ENCODE measurements at places on chromosomes 7 and 10. TPM values are rescaled to one million over a fixed set of nuclear protein-coding genes. Genes with fewer than 3 reads are reported as not detected.

STEAP1B gene
- total RNA-seq = 1.4 TPM

SPDYE5 gene
- not detected for total RNA-seq

MPP7 gene
- 2.2 TPM for total RNA-seq

STEAP4 gene
- total RNA-seq = 144 TPM

FFAR4 gene
- total RNA-seq = 5.8 TPM

CREB5 gene
- 16.3 TPM for total RNA-seq

NPY gene
- not detected for total RNA-seq

SPDYE2 gene
- not detected for total RNA-seq

GPC2 gene
- 0.66 TPM for total RNA-seq

EFCAB10 gene
- not detected for total RNA-seq

ADCYAP1R1 gene
- total RNA-seq = 3.1 TPM

ANKRD1 gene
- total RNA-seq = not detected

AP1S1 gene
- 31.5 TPM for total RNA-seq

COL17A1 gene
- total RNA-seq = not detected

AASS gene
- 128 TPM for total RNA-seq

All from subcutaneous adipose tissue (tissue), 4 donors.